ENCODE measurements at places on chromosomes 2 and 18.

DNA sequence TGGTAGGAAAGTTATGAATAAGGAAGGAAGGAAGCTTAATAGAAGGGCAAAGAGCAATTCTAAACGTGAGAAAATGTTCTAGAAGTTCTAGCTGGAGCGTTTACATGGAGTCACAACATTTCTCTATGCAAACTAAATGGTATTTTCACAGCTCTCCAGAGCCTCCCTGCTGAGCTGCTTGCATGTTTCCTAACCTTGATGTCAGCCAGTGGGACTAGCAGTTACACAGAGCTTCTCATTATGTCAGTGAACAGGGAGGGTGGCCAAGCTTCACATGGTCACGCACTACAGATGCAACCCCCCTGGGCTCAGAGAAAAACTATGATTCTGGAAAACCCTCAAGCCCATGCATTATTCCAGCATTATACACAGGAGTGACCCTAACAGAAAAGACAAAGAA is 153.4 kb upstream of the CCDC150 start:
- no peak for DNase-seq

DNA sequence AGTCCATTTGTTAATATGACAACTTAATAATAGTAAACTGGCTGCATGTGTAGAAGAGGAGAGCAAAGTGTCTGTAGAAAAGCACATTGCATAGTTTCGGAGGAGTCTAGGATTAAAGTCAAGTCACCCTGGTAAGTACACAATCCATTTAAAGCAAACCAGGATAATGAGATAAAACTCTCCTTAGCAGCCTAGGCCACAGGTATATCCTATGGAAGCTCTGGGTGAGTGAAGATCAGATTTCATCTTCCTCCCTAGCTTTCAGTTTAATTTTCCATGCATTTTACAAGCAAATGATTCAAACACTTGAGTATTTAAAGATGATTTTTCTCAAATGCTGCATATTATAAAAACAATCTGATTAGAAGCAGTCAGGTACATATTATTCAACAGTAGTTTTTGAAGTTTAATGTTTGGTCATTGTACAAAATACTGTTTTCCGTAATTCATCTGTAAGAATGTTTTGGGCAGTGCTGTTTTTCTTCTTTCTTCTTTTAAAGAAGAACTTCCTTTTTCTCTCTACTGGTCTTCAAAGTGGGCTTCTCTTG is 10.2 kb downstream of the CERS6 start:
- no peak for DNase-seq

GRCh38 chr2:169189132-169189531 is 119.8 kb downstream of the DHRS9 start:
- DNase-seq = no peak

DNA sequence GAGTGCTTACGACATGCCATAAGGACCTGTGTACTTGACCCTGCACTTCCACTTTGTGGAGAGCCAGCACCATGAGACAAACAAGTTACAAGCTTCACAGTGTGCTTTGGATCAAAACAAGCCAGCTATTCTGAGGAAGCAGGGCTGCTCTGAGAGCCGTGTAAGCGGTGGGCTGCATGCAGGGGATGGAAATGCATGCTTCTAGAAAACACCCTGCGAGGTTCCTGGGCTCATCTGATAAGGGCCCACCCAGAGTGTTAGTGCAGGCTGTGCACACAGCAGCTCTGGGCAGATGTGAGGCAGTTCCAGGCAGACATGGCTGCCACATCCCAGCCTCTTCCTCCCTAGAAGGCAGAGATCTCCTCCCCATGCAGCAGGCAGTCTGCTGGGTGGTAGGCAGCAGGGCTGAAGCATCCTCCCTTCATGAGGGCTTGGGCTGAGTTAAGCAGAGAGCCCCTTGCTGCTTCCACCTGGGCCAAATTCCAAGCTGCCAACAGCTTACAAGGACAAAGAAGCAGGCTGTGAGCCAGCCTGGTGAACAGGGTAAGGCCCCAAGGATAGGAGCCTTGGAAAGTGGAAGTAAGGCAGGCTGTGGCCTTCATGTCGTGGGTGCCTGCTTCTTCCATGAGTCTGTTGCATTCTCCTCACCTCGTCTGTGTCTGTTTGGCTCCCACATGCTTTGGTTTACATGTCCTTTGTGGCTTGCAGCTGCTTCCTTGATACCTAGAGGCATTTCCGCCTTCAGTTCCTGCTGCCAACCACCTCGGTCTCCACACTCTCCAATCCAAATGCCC is 7.7 kb downstream of the PSD4 start:
- DNase-seq = peak; percentile 88

DNA sequence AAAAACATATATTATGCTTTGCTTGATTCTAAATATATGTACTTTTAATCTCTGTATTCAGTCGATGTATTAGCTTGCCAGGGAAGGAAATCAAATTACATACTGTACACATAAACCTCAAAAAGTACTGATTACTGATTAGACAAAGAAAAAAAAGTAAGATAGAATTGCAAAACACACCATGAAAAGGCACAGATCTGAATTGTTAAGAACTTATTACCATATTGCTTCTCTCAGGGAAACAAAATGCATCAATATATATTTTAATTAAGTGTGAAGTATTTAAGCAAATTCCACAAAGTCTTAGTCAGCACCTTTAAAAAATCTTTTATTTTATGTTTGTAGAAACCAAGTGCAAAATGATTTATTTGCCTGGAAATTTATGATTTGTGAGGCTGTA is 309.3 kb downstream of the RNF144A start:
- no peak for DNase-seq

- no peak for DNase-seq
These were observed 44.0 kb upstream of the RPL31 start for GRCh38 chr2:100957996-100958653.

DNA sequence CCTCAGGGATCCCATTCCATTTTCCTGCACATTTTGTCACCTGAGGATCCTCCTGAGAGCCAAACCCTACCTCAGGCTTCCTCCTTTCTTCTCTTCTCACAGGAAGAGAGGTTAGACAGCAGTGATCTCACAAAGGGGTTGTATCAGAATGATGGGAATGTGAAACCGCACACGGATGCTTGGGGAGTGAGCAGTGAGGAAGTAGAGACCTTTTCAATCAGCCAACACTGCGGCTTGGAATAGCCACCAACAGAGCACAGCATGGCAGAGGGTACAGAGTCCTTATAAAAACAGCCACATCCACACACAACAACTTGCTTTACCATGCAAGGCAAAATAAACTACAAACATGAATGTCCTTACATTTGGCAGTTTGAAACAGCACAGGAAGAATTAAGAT is 8.7 kb downstream of the TMEM182 start:
- no peak for DNase-seq

DNA sequence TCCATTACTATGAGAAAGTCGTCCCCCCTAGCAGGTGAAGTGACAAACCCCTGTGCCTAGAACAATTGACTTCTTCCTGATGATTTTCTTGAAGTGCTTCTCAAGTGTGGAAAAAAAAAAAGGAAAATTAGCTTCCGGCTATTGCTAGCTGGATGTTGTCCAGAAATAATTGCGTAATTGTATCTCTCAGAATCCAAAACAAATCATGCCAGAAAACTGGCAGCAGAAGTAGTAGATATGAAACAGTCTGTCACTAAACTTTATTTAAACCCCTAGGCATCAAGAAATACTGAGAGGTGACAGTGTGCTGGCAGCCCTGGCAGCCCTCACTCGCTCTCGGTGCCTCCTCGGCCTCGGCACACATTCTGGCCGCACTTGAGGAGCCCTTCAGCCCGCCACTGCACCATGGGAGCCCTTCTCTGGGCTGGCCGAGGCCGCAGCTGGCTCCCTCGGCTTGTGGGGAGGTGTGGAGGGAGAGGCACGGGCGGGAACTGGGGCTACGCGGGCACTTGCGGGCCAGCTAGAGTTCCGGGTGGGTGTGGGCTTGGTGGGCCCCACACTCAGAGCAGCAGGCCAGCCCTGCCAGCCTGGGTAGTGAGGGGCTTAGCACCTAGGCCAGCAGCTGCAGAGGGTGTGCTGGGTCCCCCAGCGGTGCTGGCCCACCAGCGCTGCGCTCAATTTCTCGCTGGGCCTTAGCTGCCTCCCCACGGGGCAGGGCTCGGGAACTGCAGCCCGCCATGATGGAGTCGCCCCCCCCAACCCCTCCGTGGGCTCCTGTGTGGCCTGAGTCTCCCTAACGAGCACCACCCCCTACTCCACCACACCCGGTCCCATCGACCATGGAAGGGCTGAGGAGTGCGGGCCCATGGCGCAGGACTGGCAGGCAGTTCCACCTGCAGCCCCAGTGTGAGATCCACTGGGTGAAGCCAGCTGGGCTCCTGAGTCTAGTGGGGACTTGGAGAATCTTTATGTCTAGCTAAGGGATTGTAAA is 80.5 kb upstream of the ABCA12 start:
- DNase-seq = no peak

DNA sequence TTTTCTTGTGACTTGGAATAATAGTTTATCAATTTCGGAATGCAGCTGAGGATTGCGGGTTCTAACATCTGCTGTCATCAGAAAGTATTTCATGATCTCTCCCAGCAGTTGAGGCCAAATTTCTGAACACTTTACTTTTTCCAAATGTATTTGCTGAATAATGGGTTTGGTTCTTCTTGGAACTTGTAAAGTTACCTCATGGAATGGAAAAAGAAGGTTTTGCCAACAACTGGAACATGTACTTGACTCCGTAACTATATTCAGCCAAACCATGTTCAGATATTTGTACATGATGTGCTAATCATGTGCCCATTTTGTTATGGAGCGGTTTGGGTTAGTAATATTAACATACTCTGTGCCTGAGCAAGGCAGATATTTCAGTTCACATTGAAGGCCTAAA is 119.6 kb downstream of the LCLAT1 start:
- DNase-seq = no peak

- no peak for DNase-seq
These were observed 7.1 kb upstream of the CEP68 start for GRCh38 chr2:65049010-65049639.

GRCh38 chr2:75466708-75467311 is 93.9 kb downstream of the EVA1A start:
- DNase-seq = peak; percentile 41

GRCh38 chr2:165857876-165858275 is 63.8 kb upstream of the GALNT3 start:
- DNase-seq = no peak

- no peak for DNase-seq
These were observed 57.4 kb upstream of the COL3A1 start for GRCh38 chr2:188916736-188917135.

- no peak for DNase-seq
These were observed 1237.8 kb downstream of the SUCLG1 start for GRCh38 chr2:83221258-83221657.

GRCh38 chr2:241490825-241491506 is 17.4 kb downstream of the STK25 start:
- peak; percentile 24 for DNase-seq

GRCh38 chr2:136010126-136010525 is 24.7 kb upstream of the DARS1 start:
- no peak for DNase-seq

DNA sequence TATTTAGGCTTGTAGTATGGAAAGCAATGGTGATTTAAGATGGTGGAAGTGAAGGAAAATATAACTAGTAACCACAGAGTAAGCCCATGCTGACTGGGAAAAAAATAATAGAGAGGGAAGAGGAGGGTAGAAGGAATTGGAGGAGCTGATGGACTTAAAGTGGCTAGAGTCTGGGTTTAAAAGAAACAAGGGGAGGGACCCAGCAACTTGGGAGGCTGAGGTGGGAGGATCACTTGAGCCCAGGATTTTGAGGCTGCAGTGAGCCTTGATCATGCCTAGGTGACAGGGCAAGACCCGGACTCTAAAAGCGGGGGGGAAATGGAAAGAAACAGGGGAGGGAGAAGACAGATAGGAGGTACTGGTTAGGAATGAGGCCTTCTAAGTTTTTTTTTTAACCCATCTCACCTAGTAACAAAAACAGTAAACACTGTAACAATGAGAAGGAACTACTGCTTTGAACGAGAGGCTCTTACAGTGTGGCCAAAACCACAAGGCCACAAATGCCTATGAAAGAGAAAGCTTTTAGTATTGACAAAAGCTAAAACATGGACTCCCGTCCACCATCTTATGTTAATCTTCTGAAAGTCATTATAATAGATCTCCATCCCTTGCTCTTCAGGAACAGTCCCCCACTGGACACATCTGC is 26.6 kb downstream of the METTL8 start:
- DNase-seq = no peak

DNA sequence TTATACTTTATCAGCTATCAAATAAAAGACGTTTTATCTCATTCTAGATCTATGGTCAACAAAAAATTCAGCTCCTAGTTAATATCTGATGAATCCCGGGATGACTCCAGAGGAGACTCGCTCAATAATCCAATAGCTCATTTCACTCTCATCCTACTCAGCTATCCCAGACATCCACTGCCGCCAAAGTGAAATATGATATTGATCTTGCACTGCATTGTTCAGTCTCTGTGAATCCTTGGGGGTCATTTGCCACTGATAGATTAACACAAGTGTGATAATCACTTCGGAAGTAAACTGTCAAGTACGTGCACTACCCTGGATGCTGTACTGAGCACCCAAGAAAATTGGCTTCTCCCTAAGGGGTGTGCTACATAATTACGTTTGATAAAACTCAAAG is 249.1 kb downstream of the SUCLG1 start:
- no peak for DNase-seq

GRCh38 chr2:6524691-6525474 is 340.8 kb downstream of the CMPK2 start:
- no peak for DNase-seq

GRCh38 chr18:32878436-32878835 is 105.6 kb upstream of the KLHL14 start:
- no peak for DNase-seq

- DNase-seq = no peak
These were observed 56.8 kb upstream of the HS6ST1 start for GRCh38 chr2:128375454-128375853.

DNA sequence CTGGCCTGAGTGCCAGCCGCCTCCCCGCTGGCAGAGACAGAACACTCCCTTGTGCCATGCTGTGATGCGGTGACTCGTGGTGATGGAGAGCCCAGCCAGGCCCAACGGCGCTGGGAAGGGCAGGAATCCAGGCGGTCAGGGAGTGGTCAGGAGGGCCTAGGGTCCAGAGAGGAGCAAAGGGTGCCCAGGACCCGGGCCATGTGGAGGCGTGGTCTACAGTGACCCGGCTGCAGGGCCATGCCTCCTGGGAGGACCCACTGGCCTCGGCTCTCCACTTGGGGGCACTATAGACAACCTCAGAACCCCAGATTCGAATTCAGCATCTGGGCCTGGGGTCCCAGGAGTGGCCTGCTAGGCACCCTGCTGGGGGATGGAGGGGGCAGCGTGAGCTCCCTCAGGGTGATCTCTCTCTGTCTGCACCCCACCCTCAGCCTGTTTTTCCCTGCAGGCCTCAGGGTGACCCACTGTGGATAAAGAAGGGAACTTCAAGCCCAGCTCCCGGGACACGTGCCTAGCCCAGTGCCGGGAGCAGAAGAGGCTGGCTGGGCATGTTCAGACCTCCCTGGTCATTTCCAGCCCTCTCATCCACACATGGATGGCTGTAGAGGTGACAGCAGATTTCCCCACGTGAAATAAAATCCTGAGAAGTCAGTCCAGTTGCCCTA is 13.0 kb downstream of the AMER3 start:
- no peak for DNase-seq

- no peak for DNase-seq
These were observed 83.8 kb downstream of the DOCK10 start for GRCh38 chr2:224958462-224958857.
